ENCODE measurements at places on chromosomes 12 and 14. TPM values are rescaled to one million over a fixed set of nuclear protein-coding genes. Genes with fewer than 3 reads are reported as not detected.

- H3K4me3 ChIP-seq: no peak overlapping the region
- peaks cover 79% of the 10 kb centered on the region for H3K4me1 ChIP-seq
- H3K27me3 ChIP-seq: no peaks in the 10 kb centered on the region
- no peaks in the 10 kb centered on the region for H3K36me3 ChIP-seq
- peak; percentile 56 for DNase-seq
Measured at GRCh38 chr14:73752297-73752992, 38.3 kb upstream of the PNMA1 start.

Gene KRT77
- not detected for total RNA-seq

DNA sequence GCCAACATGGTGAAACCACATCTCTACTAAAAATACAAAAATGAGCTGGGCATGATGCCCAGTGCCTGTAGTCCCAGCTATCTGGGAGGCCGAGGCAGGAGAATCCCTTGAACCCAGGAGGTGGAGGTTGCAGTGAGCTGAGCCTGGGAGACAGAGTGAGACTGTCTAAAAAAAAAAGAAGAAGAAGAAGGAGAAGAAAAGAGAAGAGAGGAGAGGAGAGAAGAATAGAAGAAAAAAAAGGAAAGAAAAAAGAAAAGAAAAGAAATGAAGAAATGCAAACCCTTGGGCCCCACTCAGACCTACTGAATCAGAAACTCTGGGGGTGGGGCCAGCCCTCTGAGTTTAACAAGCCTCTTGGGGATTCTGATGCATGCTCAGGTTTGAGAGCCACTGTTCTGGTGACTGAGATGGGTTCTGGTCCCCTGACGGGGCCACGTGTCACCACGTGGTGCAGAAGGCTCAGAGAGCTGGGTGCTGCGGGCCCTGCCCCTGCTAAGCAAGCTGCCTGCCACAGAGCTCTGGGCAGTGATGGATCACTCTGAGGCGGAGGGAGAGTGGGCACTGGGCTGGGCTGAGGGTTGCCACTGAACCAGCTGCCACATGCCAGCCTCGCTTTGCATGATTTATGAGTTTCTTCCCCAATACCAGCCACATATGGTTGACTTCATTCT lies 37.5 kb downstream of the ERH start:
- no peak overlapping the region for H3K27ac ChIP-seq
- no peaks in the 10 kb centered on the region for H3K4me1 ChIP-seq
- DNase-seq: no peak
- no peak overlapping the region for H3K4me3 ChIP-seq
- H3K36me3 ChIP-seq: no peaks in the 10 kb centered on the region

Gene C14orf119
- 7.0 TPM for total RNA-seq

DNA sequence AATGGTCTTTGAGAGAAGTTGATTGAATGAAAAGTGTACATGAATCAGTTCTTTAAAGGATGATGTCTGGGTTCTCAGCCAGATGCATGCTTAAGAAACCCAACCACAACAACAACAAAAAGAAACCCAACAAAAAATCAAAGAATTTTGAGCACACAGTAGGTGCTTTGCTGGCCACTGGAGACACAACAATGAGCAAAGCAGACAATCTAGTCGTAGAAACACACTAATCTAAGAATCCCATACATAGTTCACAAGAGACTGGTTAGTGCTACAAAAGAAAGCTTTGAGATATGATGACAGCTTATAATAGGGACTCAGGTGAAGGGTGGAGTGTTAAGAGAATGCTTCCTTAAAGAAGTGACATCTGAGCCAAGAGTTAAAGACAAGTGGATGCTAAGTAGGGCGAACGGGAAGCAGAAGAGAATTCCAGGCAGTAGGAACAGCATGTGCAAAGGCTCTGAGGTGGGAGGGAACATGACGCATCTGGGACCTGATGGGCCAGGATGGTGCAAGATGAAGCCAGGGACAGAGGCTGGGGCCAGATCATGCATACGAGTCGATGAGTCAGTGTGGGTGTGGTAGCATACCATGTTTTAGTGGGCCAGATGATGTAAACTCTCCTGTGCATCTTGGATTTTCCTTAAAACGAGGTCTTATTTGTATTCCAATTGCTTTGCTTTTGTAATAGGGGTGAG lies 4.6 kb upstream of the HIP1R start:
- no peak overlapping the region for H3K27ac ChIP-seq
- H3K27me3 ChIP-seq: no peaks in the 10 kb centered on the region
- no peak for DNase-seq
- no peak overlapping the region for H3K4me3 ChIP-seq

DNA sequence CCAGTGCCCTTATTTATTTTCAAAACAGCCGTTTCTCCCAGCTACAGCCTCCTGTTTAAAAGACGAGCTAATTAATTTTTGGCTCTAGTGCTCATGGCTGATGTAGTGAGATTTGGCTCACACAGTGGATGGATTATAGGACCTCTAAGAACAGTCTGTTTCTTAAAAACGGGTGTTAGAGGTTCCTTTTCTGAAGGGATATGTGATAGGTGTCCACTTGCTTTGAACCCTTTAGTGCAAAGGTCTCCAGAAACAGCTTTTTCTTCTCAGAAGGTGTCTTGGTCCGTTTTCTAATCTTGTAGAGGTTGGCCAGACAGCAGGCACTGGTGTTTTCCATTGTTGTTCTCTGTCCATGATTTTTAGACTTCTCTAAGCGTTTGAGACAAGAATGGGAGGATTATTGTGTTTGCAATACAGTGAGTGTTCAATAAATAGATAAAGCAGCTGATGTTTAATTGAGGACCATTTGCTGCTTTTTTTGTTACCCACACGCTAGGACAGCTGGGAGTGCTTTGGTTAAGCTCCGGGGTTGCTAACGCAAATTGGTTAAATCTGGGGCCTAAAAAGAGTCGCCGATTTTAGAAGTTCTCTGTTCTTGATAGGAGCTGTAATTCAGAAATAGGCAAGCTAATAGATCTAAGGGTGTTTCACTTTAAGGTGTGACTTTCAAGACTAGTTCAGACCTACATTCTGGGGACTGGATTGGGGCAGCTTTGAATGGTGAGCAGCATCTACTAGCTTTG lies 1.0 kb downstream of the BORCS5 start:
- peak overlapping the region; percentile 58 for H3K4me3 ChIP-seq
- no peak for DNase-seq
- H3K36me3 ChIP-seq: no peaks in the 10 kb centered on the region

- no peaks in the 10 kb centered on the region for H3K27me3 ChIP-seq
- H3K36me3 ChIP-seq: no peaks in the 10 kb centered on the region
- H3K4me1 ChIP-seq: no peaks in the 10 kb centered on the region
- H3K4me3 ChIP-seq: no peak overlapping the region
Measured at GRCh38 chr12:128789356-128789929, 34.3 kb downstream of the SLC15A4 start.

- H3K4me3 ChIP-seq: no peak overlapping the region
- no peak overlapping the region for H3K27ac ChIP-seq
- H3K27me3 ChIP-seq: no peaks in the 10 kb centered on the region
Measured at GRCh38 chr12:2451025-2451424, 343.7 kb upstream of the FKBP4 start.

Gene LRFN5
- 0.52 TPM for total RNA-seq

Gene GZMH
- total RNA-seq: not detected

- H3K4me3 ChIP-seq: no peak overlapping the region
- H3K27me3 ChIP-seq: no peaks in the 10 kb centered on the region
- peak; percentile 64 for DNase-seq
- peak overlapping the region; percentile 83 for H3K27ac ChIP-seq
- H3K4me1 ChIP-seq: peaks cover 50% of the 10 kb centered on the region
Measured at GRCh38 chr14:49999146-49999761, 106.4 kb downstream of the ARF6 start.

GRCh38 chr12:25645427-25645826 lies 92.3 kb upstream of the LMNTD1 start:
- no peak overlapping the region for H3K27ac ChIP-seq
- H3K27me3 ChIP-seq: no peaks in the 10 kb centered on the region
- no peaks in the 10 kb centered on the region for H3K36me3 ChIP-seq
- DNase-seq: no peak
- H3K4me3 ChIP-seq: no peak overlapping the region
- H3K4me1 ChIP-seq: peaks cover 6% of the 10 kb centered on the region

DNA sequence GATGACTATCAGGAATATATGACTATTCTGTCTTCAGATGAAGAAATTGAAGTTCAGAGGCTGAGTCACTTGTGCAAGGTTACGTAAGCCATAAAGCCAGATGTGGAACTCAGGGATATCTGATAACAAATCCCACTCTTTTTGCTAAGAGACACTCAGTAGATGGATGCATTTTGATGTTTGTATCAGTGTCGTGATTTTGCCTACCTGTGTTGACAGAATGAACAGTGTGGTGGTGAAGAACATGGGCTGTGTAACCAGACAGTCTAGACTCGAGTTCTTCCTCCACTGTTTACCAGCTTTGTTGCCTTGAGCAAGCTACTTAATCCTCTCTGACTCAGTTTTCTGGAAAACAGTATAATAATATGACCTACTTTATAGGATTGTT lies 93.9 kb downstream of the DAAM1 start:
- no peaks in the 10 kb centered on the region for H3K36me3 ChIP-seq
- no peaks in the 10 kb centered on the region for H3K4me1 ChIP-seq
- H3K27me3 ChIP-seq: no peaks in the 10 kb centered on the region
- H3K27ac ChIP-seq: no peak overlapping the region

DNA sequence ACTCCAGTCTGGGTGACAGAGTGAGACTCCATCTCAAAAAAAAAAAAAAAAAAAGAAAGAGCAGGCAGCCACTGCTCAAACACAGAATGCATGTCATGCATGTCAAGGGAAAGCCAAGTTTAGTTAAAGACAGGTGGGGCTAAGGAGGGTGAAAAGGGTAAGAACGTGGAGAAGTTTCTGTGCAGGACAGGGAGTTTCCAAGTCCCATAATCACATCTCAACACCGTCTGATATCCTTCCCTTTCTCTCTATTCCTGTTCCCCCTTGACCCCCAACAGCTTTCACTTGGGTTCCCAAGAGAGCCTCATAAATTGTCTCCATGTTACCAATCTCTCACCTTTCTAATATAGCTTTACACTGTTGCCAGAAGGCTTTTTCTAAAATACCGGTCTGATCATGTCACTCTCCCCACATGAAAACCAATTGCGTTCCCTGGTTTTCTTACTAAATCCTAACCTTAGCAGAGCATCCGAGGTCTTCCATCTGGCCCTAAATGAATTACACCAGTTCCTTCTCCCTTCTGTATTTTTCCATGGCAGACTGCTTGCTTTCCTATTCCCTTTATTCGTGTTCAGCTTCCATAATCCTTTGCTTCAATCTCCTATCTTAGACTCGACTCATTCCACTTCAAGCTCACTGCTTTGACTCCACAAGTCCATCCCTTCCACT lies 37.0 kb downstream of the LIMA1 start:
- no peak overlapping the region for H3K4me3 ChIP-seq
- no peaks in the 10 kb centered on the region for H3K27me3 ChIP-seq
- no peaks in the 10 kb centered on the region for H3K36me3 ChIP-seq
- no peak for DNase-seq
- peak overlapping the region; percentile 52 for H3K27ac ChIP-seq
- H3K4me1 ChIP-seq: peaks cover 31% of the 10 kb centered on the region

Gene KRT2
- total RNA-seq: not detected

DNA sequence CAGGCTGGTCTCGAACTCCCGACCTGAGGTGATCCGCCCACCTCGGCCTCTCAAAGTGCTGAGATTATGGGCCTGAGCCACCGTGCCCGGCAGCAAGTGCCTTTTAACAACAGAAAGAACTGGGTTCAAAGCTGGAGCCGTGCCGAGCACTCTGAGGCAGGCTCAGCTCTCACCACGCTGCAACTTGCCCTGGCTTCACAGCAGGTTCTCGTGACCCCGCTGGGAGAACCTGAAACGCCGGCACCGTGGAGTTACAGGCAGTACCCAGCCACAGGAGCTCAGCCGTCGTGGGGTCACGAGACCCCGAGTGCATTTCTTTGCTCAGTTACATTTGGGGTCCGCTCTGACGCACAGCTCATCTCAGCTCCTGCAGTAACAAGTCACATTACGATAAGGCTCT lies 14.4 kb downstream of the GOLGA3 start:
- no peak for DNase-seq
- no peaks in the 10 kb centered on the region for H3K4me1 ChIP-seq
- no peak overlapping the region for H3K27ac ChIP-seq
- no peaks in the 10 kb centered on the region for H3K27me3 ChIP-seq
- H3K4me3 ChIP-seq: no peak overlapping the region
- H3K36me3 ChIP-seq: peaks cover 9% of the 10 kb centered on the region

DNA sequence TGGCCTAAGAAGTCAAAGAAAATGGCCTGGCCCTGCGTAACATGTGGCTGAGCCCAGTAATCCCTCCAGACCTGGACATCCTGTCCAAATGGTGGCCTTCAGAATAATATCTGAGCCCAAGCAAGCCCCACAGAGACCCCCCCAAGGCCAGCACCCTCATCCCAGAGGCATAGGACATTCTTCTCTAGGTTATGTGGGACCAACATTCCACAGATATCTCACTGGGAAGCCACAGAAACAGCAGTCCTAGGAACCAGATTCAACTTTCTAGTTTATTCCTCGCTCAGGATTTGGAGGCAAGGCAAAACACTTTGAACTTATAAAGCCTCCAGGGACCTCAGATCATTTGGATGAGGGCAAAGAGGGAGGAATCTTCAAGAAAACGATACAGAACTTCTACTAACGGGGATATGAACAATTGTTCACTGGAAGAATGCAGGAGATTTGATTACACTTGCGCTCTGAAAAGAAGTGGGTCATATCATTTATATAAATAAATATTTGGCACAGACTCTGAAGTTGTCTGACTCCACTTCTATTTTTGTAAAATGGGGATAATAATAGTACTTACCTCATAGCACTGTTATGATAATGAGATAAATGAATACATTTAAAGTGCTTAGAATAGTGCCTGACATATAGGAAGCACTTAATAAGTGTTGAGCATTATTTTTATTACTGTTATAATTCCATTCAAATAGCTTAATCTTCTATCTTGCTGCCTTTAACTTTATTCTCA lies 171.5 kb downstream of the NUAK1 start:
- no peaks in the 10 kb centered on the region for H3K4me1 ChIP-seq
- no peaks in the 10 kb centered on the region for H3K36me3 ChIP-seq
- DNase-seq: no peak
- H3K27ac ChIP-seq: no peak overlapping the region

DNA sequence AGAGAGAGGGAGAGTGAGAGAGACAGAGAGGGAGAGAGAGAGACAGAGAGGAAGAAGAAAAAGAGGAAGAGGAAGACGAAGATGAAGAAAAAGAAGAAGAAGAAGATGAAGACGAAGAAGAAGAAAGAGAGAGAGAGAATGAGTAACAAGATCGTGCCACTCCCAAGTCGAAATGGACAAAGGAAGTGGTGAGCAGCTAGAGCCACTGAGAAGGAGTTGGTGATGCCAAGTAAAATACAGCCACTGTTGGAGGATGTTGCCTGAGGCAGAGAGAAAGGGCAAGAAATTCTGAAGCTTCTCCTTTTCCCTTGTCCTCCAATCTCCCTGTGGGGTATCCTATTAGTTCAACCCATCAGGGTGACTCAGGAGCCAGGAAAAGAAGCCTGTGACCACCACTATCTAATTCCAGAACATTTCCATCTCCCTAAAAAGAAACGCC lies 12.5 kb upstream of the ANAPC5 start:
- H3K4me1 ChIP-seq: no peaks in the 10 kb centered on the region
- DNase-seq: no peak
- no peaks in the 10 kb centered on the region for H3K36me3 ChIP-seq
- H3K27ac ChIP-seq: no peak overlapping the region
- H3K27me3 ChIP-seq: no peaks in the 10 kb centered on the region

- no peak for DNase-seq
- no peak overlapping the region for H3K27ac ChIP-seq
Measured at GRCh38 chr12:4943938-4944284, 34.2 kb downstream of the KCNA1 start.

All from body of pancreas (tissue), 4 donors.